ENCODE measurements at places on chromosomes 7 and 10.

- DNase-seq = no peak
Observed at GRCh38 chr10:58952162-58952601, 224.3 kb upstream of the PHYHIPL start.

DNA sequence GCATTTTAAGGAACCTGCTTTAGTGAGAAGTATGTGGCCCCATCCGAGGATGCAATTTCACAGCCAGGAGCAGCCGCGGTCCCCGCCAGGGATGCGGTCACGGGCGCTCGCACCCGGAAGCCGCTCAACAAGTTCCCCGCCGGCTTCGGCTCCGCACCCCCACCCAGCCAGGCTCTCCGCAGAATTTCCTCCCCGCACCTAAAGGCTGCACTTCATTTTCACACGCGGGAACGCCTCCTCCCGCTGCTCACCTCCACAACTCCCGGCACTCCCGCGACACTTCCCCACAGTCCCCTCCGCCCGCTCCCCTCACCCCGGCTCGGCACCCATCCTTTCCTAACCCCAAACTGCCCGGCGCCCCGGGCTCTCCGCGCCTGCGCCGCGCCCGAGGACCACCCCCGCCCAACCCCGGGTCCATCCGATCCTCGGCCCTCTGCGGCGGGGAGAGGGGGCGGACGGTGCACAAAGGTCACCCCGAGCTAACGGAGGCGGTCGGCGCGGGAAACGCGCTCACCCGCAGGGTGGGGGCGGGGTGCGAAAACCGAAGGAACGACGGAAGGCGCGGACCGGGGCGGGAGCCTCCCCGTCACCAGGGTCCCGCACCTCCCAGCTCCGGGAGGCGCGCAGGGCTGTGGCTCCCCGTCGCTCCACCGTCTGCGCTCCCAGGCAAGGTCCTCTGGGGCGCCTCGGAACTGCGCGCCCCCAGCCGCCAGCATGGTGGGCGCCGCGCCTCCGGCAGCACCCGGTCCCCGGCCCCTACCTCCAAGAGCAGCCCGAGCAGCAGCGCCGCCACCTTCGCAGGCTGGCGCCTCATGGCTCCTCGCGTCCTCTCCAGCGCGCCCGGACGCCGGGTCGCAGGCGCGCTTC lies 558 bp downstream of the VOPP1 start:
- no peak for DNase-seq

DNA sequence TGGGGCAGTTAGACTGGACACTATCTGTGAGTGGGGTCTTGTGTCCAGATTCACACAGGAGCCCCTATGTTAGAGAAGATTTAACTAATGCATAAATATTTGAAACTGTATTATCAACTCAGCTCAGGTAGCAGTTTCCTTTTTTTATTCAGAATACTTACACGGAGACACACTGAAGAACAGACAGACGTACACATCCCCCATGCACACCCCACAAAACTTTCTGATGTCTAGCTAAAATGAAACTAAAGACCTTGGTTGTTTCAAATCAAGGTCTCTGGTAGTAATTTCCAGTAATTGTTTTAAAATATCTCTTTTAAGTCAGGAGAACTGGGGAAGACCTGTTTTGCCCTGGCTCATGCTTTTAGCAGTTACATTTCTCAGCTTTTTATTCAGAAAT lies 55.7 kb upstream of the PRKCQ start:
- DNase-seq = no peak

- DNase-seq = no peak
Observed at GRCh38 chr10:61683319-61683718, 20.6 kb downstream of the CABCOCO1 start.

GRCh38 chr10:107814865-107815487 lies 650.5 kb upstream of the SORCS1 start:
- no peak for DNase-seq

DNA sequence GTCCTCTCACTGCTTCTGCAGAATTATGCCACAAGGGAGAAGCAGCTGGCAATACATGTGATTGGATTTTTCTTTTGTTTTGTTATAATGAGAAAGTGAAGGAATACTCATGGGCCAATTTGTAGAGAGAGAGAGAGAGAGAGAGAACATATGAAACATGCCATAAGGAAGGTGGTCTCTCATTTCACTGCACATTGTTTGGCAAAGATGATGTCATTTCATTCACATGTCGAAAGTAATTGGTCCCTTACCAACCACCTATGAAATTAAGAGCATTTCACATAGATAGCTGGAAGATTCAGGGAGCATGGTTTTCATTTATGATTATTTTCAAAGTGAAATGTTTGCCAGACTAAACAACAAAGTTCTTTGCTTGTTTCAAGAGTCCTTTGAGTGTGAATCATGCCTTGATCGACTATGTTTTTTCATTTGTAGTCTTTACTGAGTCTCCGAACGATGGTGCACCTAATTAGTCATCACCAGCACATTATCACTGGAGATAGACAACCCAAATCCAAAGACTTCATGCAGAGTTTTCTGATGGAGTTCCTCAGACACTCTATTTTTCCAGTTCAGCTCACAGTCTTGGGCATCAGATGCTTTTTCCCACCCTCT lies 130.1 kb upstream of the ZEB1 start:
- DNase-seq = no peak

- no peak for DNase-seq
Observed at GRCh38 chr10:132570771-132571649, 33.4 kb downstream of the INPP5A start.

DNA sequence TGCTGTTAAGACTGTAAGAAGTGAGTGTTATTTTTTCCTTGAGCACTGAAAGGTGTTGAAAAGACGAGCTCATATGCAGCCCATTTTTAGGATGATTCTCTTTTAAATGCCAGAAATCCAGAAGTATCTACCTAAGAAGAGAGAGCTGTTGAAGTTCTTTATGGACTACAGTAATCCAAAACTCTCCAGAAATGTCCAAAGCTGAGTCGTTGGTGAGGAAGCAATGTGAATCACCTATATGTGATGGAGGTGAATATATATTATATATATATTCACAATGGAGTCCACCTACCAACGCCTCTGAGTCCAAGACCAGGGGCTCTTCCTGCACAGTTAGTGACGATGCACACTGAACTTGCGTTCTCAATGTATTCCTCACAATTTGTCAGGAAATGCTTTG lies 252.7 kb upstream of the PITRM1 start:
- DNase-seq = no peak

DNA sequence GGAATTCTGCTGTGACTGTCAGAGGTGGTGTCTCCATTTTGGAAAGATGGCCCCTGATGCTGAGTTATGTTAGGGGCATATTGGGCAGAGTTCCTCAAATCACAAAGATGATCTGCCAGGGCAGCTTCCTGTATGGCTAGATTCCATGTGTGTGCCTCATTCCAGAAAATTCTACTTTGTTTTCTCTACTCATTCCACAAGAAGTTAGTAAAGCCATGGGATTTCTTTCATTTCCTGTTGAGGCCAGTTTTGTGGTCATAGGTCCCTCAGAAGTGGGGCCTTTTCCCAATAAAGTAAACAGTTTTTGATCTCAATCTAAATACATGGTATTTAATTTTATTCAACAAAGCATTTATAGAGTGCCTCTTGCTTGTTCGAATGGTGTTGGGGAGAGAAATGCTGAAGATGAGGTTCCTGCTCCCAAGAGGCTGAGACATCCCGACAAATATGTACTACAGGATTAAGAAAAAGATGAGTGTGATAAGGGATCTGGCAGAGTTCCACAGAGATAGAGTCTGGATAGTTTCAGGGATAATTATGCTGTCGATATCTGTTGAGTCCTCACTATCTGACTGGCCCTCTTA lies 33.0 kb downstream of the MINDY4 start:
- no peak for DNase-seq

GRCh38 chr10:73997461-73997786 lies 492 bp upstream of the VCL start:
- no peak for DNase-seq

GRCh38 chr10:63579371-63580014 lies 58.3 kb downstream of the REEP3 start:
- DNase-seq = no peak

GRCh38 chr10:88657901-88658300 lies 6.3 kb upstream of the LIPF start:
- DNase-seq = no peak

DNA sequence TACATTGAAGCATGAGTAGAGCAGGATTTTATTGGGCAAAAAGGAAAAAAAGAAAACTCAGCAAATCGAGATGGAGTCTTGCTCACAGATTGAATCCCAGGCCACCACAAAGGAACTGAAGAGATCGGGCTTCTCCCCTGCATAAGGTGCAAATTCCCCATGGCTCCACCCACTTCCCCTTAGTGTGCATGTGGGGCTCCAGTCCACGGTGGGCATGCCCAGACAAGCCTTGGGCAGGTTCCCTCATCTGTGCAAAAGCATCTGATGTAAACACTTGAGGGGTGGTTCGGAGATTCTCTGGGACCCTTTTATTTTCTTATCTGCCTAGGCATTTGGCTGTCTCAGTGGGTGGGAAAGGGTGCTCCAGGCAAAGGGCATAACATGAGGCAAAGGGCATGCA lies 150.7 kb downstream of the CFTR start:
- DNase-seq = no peak

- no peak for DNase-seq
Observed at GRCh38 chr7:27095897-27096767, at the start of gene HOXA1. HOXA1 (minus strand) TSS chr7:27096000; CDS start chr7:27095912, 88 bp downstream.

- DNase-seq = no peak
Observed at GRCh38 chr7:27586825-27587224, 75.9 kb downstream of the HIBADH start.

DNA sequence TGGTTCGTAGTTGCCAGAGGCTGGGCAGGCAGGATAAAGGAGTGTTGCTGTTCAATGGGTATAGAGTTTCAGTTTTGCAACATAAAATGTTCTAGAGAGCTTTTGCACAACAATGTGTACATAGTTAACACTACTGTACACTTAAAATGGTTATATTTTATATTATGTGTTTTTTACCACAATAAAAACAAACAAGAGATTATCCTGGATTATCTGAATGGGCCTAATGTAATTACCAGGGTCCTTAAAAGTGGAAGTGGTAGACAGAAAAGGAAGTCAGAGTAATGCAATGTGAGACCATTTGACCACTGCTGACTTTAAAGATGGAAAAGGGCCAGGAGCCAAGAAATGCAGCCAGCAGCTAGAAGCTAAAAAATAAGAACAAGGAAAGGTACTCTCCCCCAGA lies 159.7 kb downstream of the SGMS1 start:
- DNase-seq = no peak

DNA sequence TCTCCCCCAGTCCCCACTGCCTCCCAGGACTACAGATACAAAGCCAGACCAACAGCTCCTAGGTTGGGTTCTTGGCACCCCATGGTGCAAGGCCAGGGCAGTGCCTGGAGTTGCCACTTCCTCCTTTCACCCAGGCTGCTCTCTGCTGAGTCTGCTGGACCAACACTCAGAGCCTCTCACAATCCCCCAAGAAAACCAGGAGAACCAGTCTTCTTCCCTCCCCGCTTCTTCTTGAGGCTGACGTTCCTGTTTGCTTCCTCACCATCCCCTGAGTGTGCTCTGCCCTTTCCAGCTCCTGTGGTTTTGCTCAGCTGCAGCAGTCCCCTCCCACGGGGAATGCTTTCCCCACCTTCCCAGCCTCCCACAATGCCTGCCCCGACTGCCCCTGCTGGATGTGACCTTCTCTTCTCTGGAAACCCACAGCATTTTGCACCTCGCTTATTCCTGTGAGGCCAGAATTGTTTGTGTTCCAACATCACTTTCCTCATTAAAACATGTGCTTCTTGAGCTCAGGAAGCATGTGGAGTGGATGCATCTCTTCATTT lies 89.9 kb downstream of the GOLGA7B start:
- DNase-seq = no peak

DNA sequence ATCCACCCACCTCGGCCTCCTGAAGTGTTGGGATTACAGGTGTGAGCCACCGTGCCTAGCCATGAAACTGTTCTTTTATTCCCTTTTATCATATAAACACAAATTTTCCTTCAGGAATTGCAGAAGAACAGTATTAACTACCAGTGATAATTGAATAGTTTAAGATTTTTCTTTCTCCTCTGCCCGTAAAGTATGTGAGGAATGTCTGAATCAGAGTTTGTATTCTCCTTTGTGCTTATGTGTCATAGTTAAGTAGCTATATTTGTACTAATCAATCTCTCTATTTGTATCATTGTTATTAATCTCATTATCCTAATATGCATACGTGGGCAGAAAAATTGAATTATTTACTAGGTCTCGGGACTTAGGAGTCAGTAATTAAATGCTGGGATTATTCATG lies 83.6 kb downstream of the ZNF277 start:
- no peak for DNase-seq

DNA sequence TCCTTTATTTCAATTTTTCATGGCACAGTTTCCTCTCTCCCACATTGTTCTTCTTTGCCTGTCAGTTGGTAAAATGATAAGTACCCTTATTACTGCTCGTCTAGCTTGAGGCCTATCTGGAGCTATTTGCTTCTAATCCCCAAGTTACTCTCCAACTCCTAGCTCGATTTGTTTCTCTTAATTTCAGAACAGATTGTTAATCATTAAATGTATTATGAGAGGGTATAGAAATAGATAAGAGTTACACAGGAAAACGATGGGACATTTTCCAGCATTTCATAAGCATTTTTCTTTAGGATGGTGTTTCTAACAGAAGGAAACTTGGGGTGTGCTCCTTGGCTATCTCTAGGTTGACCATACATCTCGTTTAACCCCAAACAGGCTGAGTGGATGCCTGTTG lies 540.5 kb upstream of the FZD8 start:
- no peak for DNase-seq

DNA sequence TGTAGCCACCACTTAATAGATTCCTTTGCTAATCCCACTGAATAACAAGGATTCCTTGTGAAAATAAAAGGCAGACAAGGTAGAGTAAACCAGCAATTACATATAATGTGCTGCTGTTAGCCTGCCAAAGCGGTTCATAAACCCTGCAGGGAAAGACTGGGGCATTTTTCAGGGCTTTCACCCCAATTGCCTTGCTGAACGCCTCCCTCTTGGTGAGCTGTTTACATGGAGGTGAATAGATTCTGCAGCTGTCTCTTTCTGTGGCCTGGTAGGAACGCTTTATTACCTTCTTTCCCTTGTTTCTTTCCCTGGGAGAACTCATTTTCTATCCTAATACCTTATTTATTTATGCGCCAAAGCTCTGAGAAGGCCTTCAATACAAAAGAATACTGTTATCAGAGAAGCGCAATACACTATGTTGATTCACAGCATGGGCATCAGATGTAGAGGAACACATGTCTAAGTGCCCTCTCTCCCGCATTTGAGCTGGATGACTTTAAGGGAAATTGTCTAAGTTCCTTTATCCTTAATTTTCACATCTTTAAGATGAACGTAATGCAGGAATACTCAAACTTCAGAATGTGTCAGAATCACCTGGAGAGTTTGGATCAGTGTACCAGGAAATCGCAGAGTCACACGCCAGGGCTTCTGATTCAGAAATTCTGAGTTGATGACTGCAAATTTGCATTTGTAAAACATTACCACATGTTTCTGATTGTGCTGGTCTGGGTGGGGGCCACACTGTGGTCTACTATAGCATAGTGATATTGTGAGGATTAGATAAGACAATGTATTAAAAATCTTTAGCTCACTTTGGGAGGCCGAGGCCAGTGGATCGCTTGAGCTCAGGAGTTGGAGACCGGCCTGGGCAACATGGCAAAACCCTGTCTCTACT lies 1203.8 kb downstream of the SORCS3 start:
- DNase-seq = no peak
